ENCODE measurements at places on chromosomes 16 and 17.

- no peaks in the 10 kb centered on the region for H3K27me3 ChIP-seq
- no peak for DNase-seq
- peaks cover 5% of the 10 kb centered on the region for H3K4me1 ChIP-seq
Observed at GRCh38 chr17:44850025-44850424, 2.3 kb downstream of the HIGD1B start.

- no peak for DNase-seq
- no peak overlapping the region for H3K27ac ChIP-seq
- H3K4me1 ChIP-seq, result no peaks in the 10 kb centered on the region
- no peaks in the 10 kb centered on the region for H3K36me3 ChIP-seq
- H3K4me3 ChIP-seq, result no peak overlapping the region
Observed at GRCh38 chr16:82658796-82659195, 32.0 kb downstream of the CDH13 start.

GRCh38 chr17:46976626-46977270 is 2.3 kb downstream of the RPRML start:
- H3K27me3 ChIP-seq, result peaks cover 8% of the 10 kb centered on the region
- DNase-seq, result no peak
- no peaks in the 10 kb centered on the region for H3K36me3 ChIP-seq
- no peak overlapping the region for H3K4me3 ChIP-seq

- no peaks in the 10 kb centered on the region for H3K27me3 ChIP-seq
- no peak overlapping the region for H3K27ac ChIP-seq
- no peaks in the 10 kb centered on the region for H3K36me3 ChIP-seq
Observed at GRCh38 chr16:53864819-53865493, 161.0 kb downstream of the FTO start.

DNA sequence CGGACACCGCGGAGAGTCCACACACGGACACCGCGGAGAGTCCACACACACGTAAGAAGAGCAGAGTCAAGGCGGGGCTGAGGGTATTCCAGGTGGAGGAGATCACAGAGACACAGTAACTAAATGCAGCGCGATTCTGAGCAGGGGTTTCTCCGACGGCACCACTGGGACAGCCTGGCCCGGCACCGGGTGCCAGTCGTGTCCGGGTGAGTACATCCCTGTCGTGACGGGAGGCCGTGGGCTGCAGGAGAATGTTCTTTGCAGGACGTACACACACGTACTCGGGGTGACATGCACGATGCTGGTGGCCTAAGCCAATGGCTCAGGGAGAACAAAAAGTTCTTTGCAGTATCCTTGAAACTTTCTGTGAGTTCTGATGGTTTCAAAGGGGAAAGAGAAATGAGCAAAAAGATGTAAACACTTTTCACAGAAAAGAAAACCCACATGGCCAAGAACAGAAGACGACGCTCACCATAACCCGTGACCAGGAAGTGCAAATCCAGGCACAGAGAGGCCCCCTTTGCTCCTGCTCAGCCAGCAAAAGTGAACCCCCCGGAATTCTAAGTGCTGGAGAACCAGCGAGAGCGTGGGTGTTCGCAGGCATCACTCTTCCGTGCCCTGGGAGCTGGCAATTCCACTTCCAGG is 53.7 kb upstream of the METRNL start:
- H3K4me3 ChIP-seq, result no peak overlapping the region
- peaks cover 2% of the 10 kb centered on the region for H3K36me3 ChIP-seq
- H3K4me1 ChIP-seq, result 0 out of 2 replicates have a peak, but pooled peaks cover 2% of the 10 kb centered on the region
- DNase-seq, result no peak
- H3K27ac ChIP-seq, result no peak overlapping the region

DNA sequence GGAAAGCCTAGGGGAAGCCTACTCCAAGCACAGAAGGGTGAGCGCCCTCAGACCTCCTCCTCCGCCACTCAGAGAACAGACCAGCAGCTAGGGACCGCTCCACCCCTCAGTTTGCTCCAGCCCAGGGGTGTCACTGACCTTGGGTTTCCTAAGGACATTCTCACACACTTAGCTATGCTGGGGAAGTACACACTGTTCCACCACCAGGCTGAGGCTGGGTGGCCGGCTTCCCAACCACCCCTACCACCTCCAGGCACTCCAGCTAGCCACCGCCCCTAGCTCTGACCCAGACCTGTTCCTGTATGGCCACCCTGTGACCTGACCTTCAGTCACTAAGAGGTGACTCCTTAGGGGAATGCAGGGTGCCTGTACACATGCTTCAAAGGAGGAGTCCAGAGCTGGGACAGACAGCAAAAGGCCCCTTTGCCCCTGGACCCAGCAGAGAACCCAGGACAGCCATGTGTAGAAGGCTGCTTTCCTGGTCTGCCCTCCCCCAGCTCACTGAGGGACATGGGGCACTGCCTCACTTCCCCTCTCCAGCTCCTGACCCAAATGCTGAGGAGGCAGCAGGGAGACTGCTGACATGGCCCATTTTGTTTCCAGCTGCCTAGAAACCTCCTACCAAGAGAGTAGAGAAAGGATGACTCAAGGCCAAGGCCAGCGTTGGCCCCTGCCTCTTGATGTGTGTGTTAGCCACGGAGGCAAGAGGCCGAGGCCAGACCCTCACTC is 6.7 kb downstream of the HSPB9 start:
- H3K36me3 ChIP-seq, result peaks cover 27% of the 10 kb centered on the region
- no peak overlapping the region for H3K4me3 ChIP-seq
- H3K27me3 ChIP-seq, result no peaks in the 10 kb centered on the region
- no peak overlapping the region for H3K27ac ChIP-seq
- no peaks in the 10 kb centered on the region for H3K4me1 ChIP-seq
- no peak for DNase-seq

DNA sequence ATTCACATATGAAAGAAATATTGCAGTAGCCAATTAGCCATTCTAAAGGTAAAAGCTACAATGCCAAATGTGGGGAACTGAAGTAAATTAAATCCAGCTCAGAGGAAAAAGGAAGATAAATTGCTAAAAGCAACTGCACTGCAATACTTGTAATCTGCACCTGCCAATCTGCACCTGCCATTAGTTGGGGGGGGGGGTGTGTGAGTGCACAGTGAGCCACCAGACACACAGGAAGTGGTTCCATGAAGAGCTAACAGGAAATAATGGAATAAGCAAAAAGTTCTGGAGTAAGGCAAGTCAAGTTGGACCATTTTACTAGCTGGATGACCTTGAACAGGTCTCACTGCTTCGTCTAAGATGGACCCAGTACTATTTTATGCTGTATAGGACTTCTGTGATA is 191.8 kb downstream of the PARN start:
- H3K36me3 ChIP-seq, result no peaks in the 10 kb centered on the region
- DNase-seq, result no peak
- H3K4me1 ChIP-seq, result no peaks in the 10 kb centered on the region
- H3K4me3 ChIP-seq, result no peak overlapping the region

GRCh38 chr17:48426019-48426665 is 3.9 kb downstream of the SKAP1 start:
- no peak overlapping the region for H3K4me3 ChIP-seq
- H3K4me1 ChIP-seq, result no peaks in the 10 kb centered on the region
- no peak overlapping the region for H3K27ac ChIP-seq

DNA sequence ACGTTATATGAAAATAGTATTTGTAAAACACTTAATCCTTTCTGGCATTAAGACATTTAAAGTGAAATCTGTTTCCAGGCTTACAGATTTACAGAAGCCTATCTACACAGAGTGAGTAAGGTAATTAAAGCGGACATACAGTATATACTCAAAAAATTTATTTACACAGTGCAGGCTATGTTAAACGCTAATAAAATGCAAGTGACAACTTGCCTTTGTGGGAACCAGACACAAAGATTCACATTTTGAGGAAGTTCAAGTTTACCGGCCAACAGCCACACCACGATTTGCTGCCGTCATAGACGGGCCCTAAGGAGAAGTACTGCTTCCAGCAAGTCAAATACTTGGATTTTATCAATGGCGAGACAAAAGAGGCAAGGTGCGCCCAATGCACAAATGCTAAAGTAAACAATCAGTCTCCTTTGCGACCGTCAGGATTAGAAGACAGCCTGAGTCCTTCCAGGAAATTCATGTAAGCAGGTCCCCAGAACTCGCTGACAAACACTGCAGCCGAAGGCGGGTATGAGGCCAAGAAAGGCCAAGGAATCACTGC is 801 bp downstream of the VPS35 start:
- peaks cover 1% of the 10 kb centered on the region for H3K4me1 ChIP-seq
- no peak overlapping the region for H3K27ac ChIP-seq
- H3K27me3 ChIP-seq, result no peaks in the 10 kb centered on the region
- H3K36me3 ChIP-seq, result 0 out of 2 replicates have a peak, but pooled peaks cover 2% of the 10 kb centered on the region
- no peak for DNase-seq

DNA sequence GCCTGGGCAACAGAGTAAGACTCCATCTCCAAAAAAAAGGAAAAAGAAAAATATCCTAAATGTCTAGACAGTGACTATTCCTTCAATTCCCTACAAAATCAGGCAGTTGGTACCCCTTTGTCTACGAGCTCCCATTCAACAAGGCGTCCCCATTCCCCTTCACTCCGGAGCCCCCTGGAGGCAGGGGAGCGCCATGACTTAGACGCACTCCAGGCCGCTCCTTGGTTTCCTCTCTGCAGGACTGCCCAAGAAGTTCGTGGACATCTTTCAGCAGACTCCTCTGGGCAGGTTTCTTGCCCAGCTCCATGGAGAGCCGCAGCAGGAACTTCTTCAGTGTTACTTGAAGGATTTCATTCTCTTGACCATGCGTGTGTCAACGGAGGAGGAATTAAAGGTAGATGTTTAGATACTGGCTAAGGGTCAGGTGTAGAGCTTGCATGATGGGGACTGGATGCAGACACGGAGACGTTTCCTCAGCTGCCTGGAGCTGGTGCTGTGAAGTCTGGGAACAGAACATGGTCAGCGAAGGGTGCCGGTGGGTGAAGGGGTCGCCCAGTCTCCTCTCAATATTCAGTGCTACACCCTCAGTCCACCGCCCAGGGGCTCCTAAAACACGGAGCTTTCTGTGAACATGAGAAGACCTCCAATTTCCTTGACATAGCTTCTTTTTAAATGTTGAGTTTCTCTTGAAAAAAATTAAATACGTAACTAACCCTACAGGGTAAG is 53.3 kb upstream of the ENDOV start:
- H3K36me3 ChIP-seq, result peaks cover 32% of the 10 kb centered on the region
- H3K27me3 ChIP-seq, result no peaks in the 10 kb centered on the region
- H3K4me1 ChIP-seq, result no peaks in the 10 kb centered on the region
- DNase-seq, result no peak
- no peak overlapping the region for H3K27ac ChIP-seq

GRCh38 chr16:47956916-47957315 is 198.9 kb downstream of the ABCC12 start:
- no peak for DNase-seq
- no peak overlapping the region for H3K27ac ChIP-seq
- H3K27me3 ChIP-seq, result no peaks in the 10 kb centered on the region
- H3K36me3 ChIP-seq, result no peaks in the 10 kb centered on the region

DNA sequence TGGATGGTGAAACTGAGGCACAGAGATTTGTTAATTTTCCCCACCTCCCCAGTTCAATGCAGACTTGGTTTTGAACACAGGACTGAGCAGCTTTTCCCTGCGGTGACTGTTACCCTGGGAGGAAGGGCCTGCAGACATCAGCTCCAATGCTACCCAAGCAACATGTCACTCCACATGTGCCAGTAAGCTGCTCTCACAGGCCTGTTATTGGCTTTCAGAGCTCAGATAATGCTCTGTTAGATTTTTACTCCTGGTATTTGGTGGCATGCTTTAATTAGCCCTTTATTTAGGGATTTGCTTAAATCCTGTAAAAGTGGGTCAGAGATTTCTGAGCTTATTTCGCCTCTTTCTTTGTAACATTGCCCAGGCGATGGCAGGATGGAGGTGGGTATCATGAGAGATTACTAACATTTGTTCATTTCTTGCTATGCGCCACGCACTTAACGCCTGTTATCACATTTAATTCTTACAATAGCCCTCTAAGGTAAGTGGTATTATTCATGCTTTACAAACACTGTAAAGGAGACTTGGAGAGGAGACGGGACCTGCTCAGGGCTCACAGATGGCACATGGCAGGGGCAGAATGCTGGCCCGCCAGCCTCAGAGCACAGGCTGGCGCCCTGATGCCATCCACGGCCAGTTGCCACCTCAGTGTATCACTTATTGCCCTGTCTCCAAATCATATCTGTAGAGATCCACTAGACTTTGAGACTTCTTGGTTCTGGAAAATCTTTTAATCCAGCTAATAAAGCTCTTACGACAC is 84.0 kb upstream of the CACNG5 start:
- DNase-seq, result no peak
- H3K36me3 ChIP-seq, result no peaks in the 10 kb centered on the region
- peaks cover 5% of the 10 kb centered on the region for H3K4me1 ChIP-seq
- no peak overlapping the region for H3K4me3 ChIP-seq

- no peak within 1 kb of the TSS for H3K27ac ChIP-seq
- no peak for DNase-seq
- no peaks in the 10 kb centered on the region for H3K36me3 ChIP-seq
- no peak within 1 kb of the TSS for H3K4me3 ChIP-seq
Observed at GRCh38 chr16:55566432-55567175, at the start of gene CAPNS2. TSS of gene CAPNS2 (plus strand) at chr16:55566684. CDS start at chr16:55566757, 73 bp downstream.

DNA sequence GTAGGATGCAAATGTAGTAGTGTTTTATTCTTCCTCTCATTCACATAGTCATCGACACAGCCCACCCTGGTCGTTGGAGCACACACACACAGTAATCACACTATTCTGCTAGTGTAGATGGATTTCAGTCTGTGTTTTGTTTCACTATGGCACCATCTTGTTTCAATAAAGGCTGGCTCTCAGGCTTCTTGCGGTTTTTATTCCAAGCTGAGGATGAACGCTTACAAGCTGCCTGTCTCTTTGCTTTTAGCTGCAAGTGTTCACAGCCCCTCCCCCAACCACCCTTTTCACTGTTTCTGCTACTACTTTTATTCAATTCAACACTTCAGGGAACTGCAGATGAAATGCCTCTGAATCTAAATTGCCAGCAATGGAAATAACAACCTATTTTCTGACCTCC is 140.9 kb upstream of the PMFBP1 start:
- H3K4me3 ChIP-seq, result no peak overlapping the region
- no peak for DNase-seq
- H3K36me3 ChIP-seq, result no peaks in the 10 kb centered on the region
- no peak overlapping the region for H3K27ac ChIP-seq
- H3K4me1 ChIP-seq, result no peaks in the 10 kb centered on the region

GRCh38 chr16:4661661-4662060 is 31.7 kb upstream of the NUDT16L1 start:
- no peak for DNase-seq
- no peaks in the 10 kb centered on the region for H3K27me3 ChIP-seq
- H3K4me1 ChIP-seq, result no peaks in the 10 kb centered on the region
- no peak overlapping the region for H3K4me3 ChIP-seq
- no peak overlapping the region for H3K27ac ChIP-seq
- H3K36me3 ChIP-seq, result peaks cover 14% of the 10 kb centered on the region

GRCh38 chr17:76121932-76122430 is 18.4 kb upstream of the EXOC7 start:
- no peaks in the 10 kb centered on the region for H3K27me3 ChIP-seq
- H3K4me3 ChIP-seq, result peak overlapping the region; percentile 15
- H3K4me1 ChIP-seq, result peaks cover 3% of the 10 kb centered on the region
- no peaks in the 10 kb centered on the region for H3K36me3 ChIP-seq

GRCh38 chr16:13948086-13948485 is 28.1 kb downstream of the ERCC4 start:
- no peaks in the 10 kb centered on the region for H3K4me1 ChIP-seq
- no peaks in the 10 kb centered on the region for H3K27me3 ChIP-seq
- no peak for DNase-seq
- peaks cover 5% of the 10 kb centered on the region for H3K36me3 ChIP-seq
- no peak overlapping the region for H3K4me3 ChIP-seq
- H3K27ac ChIP-seq, result no peak overlapping the region

Data from iPS DF 6.9 (cell line).